Suprapubic skin (tissue), 4 donors: ENCODE measurements at places on chromosomes 6 and 20. TPM values are rescaled to one million over a fixed set of nuclear protein-coding genes. Genes with fewer than 3 reads are reported as not detected.

The PSMA7 gene
- total RNA-seq, result 215 TPM

The BPIFB1 gene
- total RNA-seq, result not detected

The MYCT1 gene
- total RNA-seq, result 2.0 TPM

The DSP gene
- total RNA-seq, result 2,300 TPM

The FAM209B gene
- total RNA-seq, result not detected

- H3K27ac ChIP-seq, result no peak overlapping the region
- no peaks in the 10 kb centered on the region for H3K36me3 ChIP-seq
- H3K4me3 ChIP-seq, result no peak overlapping the region
- DNase-seq, result no peak
- H3K27me3 ChIP-seq, result peaks cover 20% of the 10 kb centered on the region
Observed at GRCh38 chr6:40982917-40983316, 56.1 kb downstream of the UNC5CL start.

DNA sequence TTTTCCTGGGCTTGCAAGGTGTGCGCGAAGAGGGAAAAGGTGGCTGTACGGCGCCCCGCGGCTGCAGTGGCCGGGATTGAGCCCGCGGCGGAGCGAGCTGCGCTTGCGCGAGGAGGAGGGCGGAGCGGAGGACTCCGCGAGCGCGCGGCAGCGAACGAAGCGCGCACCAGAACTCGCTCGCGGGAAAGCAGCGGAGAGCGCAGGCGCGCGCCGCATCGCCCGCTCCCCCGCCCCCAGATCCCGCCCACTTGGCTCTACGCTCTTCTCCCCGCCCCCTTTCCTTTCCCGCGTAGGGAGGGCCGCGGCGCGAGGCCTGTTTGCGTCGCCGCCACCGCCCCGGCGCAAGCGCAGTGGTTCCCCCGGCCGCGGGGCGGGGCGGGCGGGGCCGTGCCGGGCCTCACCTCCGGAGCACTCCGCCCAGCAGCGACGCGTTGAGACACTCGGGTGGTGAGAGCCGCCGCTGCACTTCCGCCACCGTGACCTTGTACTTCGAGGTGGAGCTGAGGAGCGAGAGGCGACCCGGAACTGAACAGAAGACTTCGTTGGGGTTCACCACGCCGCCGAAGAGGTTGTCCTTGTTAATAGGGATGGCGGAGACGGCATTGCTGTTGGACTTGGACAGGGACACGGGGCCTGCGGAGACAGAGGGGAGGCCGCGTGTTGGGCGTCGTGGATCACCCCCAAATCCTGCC, 10.6 kb downstream of the TFAP2A start:
- H3K4me1 ChIP-seq, result peaks cover 71% of the 10 kb centered on the region
- H3K36me3 ChIP-seq, result no peaks in the 10 kb centered on the region
- DNase-seq, result no peak
- H3K4me3 ChIP-seq, result peak overlapping the region; percentile 50
- H3K27ac ChIP-seq, result peak overlapping the region; percentile 98

DNA sequence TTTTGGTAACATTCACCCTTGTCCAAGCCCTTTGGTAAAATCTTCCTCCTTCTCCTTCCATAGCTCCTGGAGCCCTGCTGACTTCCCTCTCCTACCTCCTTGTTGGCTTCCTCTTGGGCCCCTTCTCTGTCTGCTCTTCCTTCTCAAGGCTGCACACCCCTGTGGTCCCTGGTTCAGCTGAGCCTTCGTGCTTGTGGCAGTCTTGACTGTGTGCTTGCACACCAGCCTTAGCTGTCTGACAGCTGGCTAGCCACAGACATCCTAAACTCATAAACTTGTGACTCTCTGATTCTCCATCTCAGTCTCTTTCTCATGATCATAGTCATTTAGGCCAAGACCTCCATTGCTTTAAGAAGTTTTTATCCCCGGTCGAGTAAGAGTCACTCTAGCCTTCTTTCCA, 37.1 kb downstream of the DHX35 start:
- DNase-seq, result no peak
- no peak overlapping the region for H3K27ac ChIP-seq
- H3K4me1 ChIP-seq, result no peaks in the 10 kb centered on the region
- H3K36me3 ChIP-seq, result peaks cover 86% of the 10 kb centered on the region

GRCh38 chr6:17957904-17958620, 29.4 kb downstream of the KIF13A start:
- DNase-seq, result no peak
- H3K27me3 ChIP-seq, result no peaks in the 10 kb centered on the region
- H3K4me1 ChIP-seq, result peaks cover 35% of the 10 kb centered on the region
- no peak overlapping the region for H3K27ac ChIP-seq

- no peak for DNase-seq
- no peaks in the 10 kb centered on the region for H3K4me1 ChIP-seq
- H3K27me3 ChIP-seq, result no peaks in the 10 kb centered on the region
- no peak overlapping the region for H3K27ac ChIP-seq
Observed at GRCh38 chr6:92469186-92469828, 950.1 kb downstream of the EPHA7 start.

DNA sequence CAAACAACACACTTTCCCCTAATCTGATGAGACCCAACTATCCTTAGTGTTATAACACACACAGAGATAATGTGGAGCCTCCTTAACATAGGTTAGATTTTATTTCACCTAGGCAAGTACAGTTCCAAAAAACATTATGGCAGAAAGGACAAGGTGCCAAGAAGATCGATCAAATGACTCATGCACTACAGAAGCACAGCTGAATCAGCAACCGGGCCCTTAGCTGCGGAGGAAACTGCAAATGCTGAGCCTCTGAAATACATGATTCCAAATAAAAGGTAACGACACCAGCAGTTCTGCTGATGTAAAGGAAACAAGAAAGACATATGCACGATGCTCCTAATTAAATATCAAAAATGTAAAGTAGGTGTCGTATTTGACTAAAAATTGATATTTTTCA, 19.9 kb upstream of the MUC21 start:
- no peak overlapping the region for H3K27ac ChIP-seq
- no peak for DNase-seq
- no peaks in the 10 kb centered on the region for H3K27me3 ChIP-seq
- no peak overlapping the region for H3K4me3 ChIP-seq
- no peaks in the 10 kb centered on the region for H3K36me3 ChIP-seq
- peaks cover 4% of the 10 kb centered on the region for H3K4me1 ChIP-seq

GRCh38 chr6:114740547-114740946, 397.7 kb upstream of the HS3ST5 start:
- no peaks in the 10 kb centered on the region for H3K27me3 ChIP-seq
- H3K4me1 ChIP-seq, result no peaks in the 10 kb centered on the region
- DNase-seq, result no peak
- no peaks in the 10 kb centered on the region for H3K36me3 ChIP-seq
- no peak overlapping the region for H3K27ac ChIP-seq

GRCh38 chr6:149392535-149392934, 7.5 kb upstream of the SUMO4 start:
- H3K4me1 ChIP-seq, result peaks cover 11% of the 10 kb centered on the region
- H3K4me3 ChIP-seq, result no peak overlapping the region
- no peak for DNase-seq
- H3K27me3 ChIP-seq, result no peaks in the 10 kb centered on the region
- H3K36me3 ChIP-seq, result peaks cover 9% of the 10 kb centered on the region

DNA sequence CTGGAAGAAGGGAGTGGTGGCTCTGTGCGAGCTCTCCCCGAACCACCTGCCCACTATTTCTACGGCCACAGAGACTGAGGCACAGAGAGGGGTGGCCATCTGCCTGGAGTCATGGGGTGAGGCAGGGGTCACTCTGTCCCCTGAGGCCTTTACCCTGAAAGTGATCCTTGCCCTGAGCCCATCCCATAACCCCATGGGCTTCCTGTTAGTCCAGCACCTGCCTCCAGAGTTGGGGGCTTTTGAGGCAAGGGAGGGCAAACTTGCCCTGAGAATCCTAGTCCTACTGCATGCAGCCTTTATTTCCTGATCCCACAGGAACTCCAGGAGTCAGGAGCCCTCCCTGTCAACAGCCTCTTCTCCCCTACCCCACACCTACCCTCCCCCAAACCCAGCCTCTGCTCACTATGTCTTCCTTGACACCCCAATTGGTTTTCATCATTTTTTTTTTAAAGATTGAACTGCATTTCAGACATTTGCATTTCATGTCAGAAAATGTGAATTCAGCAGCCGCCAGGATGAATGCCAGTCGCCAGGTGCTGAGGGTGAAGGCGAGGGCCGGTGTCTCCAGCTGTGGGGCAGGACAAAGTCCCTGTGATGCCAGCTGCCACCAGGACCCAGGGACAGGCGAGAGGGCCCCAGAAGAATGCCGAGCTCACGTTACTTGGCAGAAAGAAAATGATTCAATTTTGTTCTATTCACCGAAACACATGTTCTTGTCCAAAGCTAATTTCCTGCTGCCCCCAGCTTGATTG, 47.6 kb upstream of the NNAT start:
- H3K36me3 ChIP-seq, result no peaks in the 10 kb centered on the region
- H3K4me3 ChIP-seq, result no peak overlapping the region
- no peak overlapping the region for H3K27ac ChIP-seq
- no peak for DNase-seq

- H3K27me3 ChIP-seq, result no peaks in the 10 kb centered on the region
- no peak for DNase-seq
- no peaks in the 10 kb centered on the region for H3K36me3 ChIP-seq
- no peak overlapping the region for H3K4me3 ChIP-seq
Observed at GRCh38 chr20:8645326-8645725, 423.6 kb upstream of the PLCB4 start.

DNA sequence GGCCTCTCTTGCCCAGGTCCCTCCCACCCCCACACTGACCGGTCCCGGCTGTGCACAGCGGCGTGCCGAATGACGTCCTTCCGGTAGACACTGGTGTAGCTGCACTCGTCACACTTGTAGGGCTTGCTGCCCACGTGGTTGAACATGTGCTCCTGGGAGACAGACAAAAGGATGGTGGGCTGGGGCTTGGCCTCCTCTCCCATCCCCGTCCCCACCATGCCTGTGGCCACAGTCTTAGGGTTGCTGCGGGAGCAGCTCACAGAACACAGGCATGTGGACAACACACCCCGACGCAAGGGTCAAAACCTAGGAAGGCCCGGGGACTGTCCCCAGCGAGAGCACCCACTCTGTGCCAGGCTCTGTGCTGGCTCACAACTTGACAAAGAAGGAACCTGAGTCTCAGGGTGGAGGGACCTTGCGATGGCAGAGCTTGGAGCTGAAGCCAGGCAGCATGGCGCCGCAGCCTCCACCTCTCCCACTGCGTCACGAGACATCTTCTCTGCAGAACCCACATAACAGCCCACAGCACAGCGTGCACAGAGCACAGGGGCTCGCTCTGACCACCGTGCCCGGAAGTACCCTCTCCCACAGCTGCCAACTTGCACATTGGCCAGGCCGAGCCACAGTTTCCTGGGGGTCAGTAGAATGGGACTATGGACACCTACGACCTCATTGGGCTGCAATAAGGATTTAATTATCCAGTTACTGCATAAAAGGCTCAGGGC, 9.8 kb downstream of the ZNF335 start:
- no peak overlapping the region for H3K27ac ChIP-seq
- H3K36me3 ChIP-seq, result peaks cover 96% of the 10 kb centered on the region
- DNase-seq, result peak; percentile 56
- no peak overlapping the region for H3K4me3 ChIP-seq
- H3K4me1 ChIP-seq, result no peaks in the 10 kb centered on the region

- peaks cover 18% of the 10 kb centered on the region for H3K4me1 ChIP-seq
- H3K27me3 ChIP-seq, result peaks cover 68% of the 10 kb centered on the region
- peak; percentile 77 for DNase-seq
- H3K36me3 ChIP-seq, result no peaks in the 10 kb centered on the region
- peak overlapping the region; percentile 62 for H3K4me3 ChIP-seq
Observed at GRCh38 chr6:27251112-27251605, 3.7 kb downstream of the PRSS16 start.

- DNase-seq, result no peak
- H3K4me3 ChIP-seq, result no peak overlapping the region
- H3K36me3 ChIP-seq, result no peaks in the 10 kb centered on the region
- H3K27ac ChIP-seq, result no peak overlapping the region
Observed at GRCh38 chr6:33947916-33948594, 144.3 kb upstream of the MLN start.

DNA sequence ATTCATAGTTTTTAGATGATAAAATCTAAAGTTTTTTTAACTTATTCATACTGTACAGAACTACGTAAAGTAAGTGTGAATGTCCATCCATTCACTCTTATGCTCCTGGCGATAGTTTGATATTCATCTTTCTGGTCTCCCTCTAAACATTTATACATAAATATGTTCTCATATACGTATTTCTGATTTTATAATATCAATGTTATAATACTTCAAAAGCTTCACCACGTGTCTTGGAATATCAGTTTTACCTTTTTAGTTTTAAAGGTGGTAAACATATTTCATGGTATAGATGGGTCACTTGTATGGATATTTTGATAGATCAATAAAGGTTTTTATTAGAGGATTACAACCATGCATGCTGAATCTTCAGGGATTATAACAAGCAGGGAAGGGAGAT, 10.3 kb upstream of the RHAG start:
- no peaks in the 10 kb centered on the region for H3K4me1 ChIP-seq
- no peaks in the 10 kb centered on the region for H3K36me3 ChIP-seq
- no peaks in the 10 kb centered on the region for H3K27me3 ChIP-seq
- no peak for DNase-seq

DNA sequence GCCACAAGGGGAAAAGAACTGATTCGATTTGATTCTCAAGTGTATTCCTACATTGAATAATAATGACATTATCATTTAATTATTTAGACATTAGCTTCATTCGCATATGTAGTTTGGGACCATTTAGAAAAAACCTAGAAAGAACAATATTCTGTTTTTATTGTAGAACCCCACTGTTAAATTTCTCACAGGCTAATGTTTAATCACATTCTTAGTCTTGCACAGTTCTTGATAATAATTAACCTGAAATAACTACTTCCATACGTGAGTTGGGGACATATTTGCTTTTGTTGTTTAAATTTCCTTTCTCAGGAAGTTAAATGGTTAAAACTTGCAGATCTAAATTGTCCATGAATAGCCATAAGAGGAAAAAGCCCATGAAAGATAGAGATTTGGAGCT, 275.2 kb downstream of the TFAP2B start:
- H3K27ac ChIP-seq, result no peak overlapping the region
- no peak for DNase-seq
- no peak overlapping the region for H3K4me3 ChIP-seq
- H3K36me3 ChIP-seq, result no peaks in the 10 kb centered on the region
- no peaks in the 10 kb centered on the region for H3K4me1 ChIP-seq

DNA sequence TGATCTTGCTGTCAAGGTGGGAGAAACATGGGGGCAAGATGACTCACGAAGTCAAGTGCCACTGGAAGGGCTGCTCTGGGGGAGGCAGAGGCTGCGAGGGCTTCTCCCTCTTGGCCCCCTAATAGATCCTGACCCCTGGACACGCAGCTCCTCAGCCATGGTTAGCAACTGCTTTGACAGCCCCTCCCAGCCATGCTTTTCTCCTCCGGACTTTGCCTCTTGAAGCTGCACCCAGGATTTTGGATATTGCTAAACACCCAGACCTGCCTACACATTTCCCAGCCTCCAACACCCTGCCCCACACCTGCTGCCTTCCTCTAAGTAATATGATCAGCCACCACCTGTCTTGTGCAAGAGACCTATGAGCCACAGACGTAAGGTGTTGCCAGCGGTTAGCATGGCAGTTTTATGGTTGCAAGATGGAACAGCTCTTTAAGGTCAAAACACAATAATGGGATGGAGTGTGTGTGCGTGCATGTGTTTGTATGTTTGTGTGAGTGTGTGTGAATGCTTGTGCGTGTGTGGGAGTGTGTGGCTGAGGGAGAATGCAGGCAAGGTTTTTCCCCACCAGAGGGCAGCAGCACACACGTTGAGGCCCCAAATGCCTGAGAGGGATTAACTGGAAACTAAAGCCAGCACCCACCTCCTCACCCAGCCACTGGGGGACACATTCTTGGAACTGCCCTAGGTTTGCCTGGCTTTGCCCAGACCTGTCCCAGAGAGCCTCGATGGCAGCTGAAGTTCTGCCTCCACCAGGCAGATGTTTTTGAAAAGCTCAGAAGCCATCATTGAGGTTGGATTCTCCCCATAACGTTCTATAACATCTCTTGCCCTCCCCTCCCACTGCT, 2.5 kb downstream of the IP6K3 start:
- no peak overlapping the region for H3K4me3 ChIP-seq
- H3K27me3 ChIP-seq, result peaks cover 26% of the 10 kb centered on the region
- DNase-seq, result no peak
- no peak overlapping the region for H3K27ac ChIP-seq
- no peaks in the 10 kb centered on the region for H3K36me3 ChIP-seq
